ENCODE measurements at places on chromosomes 2 and 18.

GRCh38 chr2:184312970-184313369, 285.4 kb upstream of the ZNF804A start:
- no peak for DNase-seq

DNA sequence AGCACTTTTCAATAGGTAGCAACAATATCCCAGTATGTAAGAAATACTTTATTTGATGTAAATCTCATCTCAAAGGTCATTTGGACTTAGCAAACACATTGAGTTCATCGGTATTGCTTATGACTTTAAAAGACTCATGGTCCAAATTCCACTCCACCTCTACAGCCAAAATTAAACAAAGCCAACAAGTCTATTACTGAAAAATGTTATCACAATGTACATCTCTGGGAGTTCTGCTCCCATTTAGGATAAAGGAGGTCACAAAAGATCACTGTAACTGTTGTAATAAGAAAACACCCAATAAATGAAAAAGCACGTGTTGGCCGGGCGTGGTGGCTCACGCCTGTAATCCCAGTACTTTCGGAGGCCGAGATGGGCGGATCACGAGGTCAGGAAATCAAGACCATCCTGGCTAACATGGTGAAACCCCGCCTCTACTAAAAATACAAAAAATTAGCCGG, 50.0 kb downstream of the ESCO1 start:
- DNase-seq, result no peak

DNA sequence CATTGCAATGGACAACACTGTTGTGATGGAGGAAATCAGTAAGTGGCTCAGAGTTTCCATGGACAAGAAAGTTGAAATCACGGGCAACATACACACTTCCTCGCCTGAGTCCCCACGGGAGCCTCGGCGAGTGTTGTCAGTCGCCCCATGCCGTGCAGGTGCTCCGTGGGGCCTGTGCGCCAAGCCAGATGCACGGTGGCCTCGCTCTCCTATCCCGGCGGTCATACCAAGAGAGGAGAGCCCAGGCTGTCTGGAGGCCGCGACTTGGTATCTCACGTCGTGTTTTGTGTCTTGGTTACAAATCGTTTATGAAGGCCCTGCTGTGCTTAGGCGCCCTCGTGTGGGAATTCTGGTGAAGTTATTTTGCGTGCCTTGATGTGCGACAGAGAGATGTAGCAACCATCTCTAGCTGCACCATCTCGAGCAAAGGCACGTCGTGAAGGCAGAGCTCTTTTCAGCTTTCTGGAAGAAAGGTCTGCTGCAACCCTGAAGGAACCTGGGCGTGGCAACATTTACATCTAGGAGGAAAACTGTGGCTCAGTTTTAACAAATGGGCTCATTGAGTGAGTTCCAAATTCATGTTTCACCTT, 21.8 kb downstream of the ATG4B start:
- DNase-seq, result no peak

- DNase-seq, result no peak
These were observed 27.1 kb upstream of the STEAP3 start for GRCh38 chr2:119196301-119197125.

DNA sequence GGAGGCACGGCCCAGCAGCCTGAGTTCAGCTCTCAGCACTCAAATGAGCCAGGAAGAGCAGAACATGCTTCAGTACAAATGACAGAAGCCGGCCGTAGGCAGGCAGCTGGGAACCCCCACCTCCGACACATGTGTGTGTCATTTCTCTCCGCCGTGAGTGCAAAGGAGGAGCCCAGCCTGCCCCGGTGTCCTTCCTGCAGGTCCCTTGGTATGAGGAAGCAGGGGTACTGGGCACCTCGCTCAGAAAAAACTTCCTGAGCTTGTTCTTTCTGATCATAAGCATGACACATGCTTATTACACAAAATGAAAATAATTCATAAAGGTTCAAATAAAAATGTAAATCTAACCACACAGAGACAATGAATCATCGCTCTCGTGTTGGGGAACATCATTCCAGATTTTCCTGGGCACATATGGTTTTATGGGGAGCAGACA, 35.3 kb downstream of the KCNF1 start:
- no peak for DNase-seq

DNA sequence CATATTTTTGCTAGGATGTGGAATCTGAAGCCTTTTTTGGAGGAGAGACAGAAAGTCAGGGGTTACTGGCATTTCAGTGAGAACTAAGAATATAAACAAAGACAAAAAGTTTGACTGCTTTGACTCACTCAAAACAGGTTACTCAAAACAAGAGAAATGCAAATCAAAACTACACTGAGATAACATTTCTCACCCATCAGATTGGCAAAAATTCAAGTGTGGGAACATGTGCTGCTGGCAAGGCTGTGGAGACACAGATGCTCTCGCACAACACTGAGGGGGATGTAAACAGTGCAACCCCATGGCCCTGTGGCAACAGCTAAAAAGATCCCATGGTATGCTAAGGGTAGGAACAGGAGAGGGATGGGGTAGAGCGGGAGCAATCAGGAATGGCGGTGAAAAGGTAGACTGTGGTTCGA, 86.6 kb downstream of the DTNB start:
- no peak for DNase-seq

DNA sequence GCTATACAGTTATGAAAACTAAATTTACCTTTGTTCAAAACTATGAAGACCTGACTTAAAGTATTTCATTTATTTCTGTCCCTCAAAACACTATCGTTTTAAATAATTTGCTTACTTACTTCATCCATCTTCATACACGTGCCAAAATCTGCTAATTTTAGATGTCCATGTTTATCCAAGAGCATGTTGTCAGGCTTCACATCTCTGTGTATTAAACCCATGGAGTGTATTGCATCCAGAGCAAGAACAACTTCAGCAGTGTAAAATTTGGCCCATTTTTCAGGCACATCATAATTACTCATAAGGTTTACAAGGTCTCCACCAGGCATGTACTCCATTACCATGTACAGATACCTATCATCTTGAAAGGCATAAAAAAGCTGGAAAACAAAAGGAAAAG, 80.3 kb downstream of the SLC66A3 start:
- DNase-seq, result no peak

All from stimulated activated CD8-positive, alpha-beta memory T cell treated with anti-CD3 and anti-CD28 coated beads, Interleukin-7, amount 100 ng/mL, for 4 hours (primary cell).